ENCODE measurements at places on chromosomes 1 and 21. TPM values are rescaled to one million over a fixed set of nuclear protein-coding genes. Genes with fewer than 3 reads are reported as not detected.

KIF2C gene
- total RNA-seq = 0.26 TPM

ERMAP gene
- 7.3 TPM for total RNA-seq

COL9A2 gene
- total RNA-seq = 0.48 TPM

DNA sequence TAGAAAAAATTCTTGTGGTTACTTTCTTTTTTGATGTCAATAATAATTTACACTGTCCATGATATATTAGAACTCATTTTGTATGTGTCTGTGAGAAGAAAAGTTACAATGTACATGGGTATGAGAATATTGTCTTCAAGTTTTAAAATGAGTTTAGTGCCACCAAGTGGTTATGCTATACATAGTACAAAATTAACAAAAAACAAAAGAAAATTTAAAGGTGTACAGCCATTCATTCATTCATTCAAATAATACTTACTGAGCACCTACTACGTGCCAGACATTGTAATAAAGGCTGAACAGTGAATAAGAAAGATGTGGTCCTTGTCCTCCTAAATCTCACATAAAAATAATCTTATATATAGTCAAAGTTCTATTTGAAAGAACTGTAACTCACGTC is 27.7 kb downstream of the UCHL5 start:
- no peak for DNase-seq

- no peak for DNase-seq
Measured at GRCh38 chr1:112988367-112988766, 32.4 kb upstream of the SLC16A1 start.

DNA sequence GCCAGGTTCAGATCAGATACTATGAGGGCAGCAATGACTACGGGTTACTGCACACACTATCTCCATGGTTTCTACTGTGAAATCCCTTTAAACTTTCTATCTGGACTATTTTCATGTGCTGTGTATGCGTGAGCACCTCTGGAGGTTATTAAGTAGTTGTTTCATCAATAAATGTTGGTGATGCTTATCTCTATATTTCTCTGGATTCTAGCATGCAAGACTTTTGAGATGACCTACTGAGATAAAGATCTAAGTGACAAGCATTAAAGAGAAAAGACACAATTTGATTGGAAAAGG is 194.0 kb downstream of the NRIP1 start:
- DNase-seq = no peak

GRCh38 chr1:89892816-89893215 is 72.0 kb downstream of the LRRC8D start:
- DNase-seq = no peak

GRCh38 chr1:161884475-161884874 is 118.4 kb downstream of the ATF6 start:
- no peak for DNase-seq

- DNase-seq = no peak
Measured at GRCh38 chr1:234562334-234562733, 47.6 kb downstream of the IRF2BP2 start.

DNA sequence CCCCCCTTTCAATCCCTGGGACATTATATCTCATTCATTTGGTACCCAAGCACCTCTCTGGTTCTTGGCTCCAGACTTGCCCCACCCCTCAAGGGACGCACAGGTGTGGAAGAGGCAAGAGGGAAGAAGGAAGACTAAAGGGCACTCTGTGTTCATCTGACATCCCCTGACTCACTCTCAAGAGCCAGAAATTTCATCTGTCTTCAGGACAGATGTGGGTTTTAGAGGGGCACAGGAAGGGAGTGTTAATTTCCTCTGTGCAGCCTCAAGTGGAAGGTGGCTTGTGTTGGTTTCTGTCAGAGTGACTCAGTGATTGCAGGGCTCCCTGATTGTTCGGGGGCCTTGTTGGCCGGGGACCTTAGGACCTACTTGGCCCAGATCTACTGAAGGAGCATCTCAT is 2.4 kb downstream of the C2CD4D start:
- DNase-seq = no peak

- DNase-seq = no peak
Measured at GRCh38 chr1:101526813-101527212, 290.0 kb downstream of the S1PR1 start.

GRCh38 chr1:31926252-31926651 is 11.9 kb downstream of the PTP4A2 start:
- no peak for DNase-seq
